ENCODE measurements at places on chromosomes 3 and 15. TPM values are rescaled to one million over a fixed set of nuclear protein-coding genes. Genes with fewer than 3 reads are reported as not detected.
A peak's percentile ranks its signal among the peaks of the same experiment; 100 is the strongest.

- no peaks in the 10 kb centered on the region for H3K36me3 ChIP-seq
- H3K4me1 ChIP-seq = peaks cover 12% of the 10 kb centered on the region
- no peak overlapping the region for H3K27ac ChIP-seq
- no peak for DNase-seq
- H3K27me3 ChIP-seq = no peaks in the 10 kb centered on the region
These were observed 416.8 kb upstream of the NAALADL2 start for GRCh38 chr3:174442302-174442682.

The COMMD4 gene
- total RNA-seq = 42.8 TPM

The DAZL gene
- not detected for total RNA-seq

DNA sequence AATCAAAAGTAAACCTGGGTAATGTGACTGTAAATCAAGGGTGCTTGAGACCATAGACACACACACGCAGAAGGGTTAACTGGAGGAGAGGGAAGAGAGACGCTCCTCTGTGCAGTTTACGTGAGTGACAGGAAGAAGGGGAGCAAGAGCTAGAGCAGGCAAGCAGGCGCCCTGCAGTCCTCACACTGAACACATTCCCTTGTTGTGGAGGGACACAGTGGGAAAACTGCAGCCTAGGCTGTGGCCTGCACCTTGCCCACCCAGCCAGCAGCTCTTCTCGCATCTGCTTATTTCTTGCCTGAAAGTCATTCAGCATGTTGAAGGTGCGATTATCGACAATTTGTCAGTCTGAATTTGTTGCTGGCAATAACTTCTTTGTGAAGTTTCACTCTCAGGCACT, 24.2 kb downstream of the SOX2 start:
- H3K36me3 ChIP-seq = no peaks in the 10 kb centered on the region
- no peaks in the 10 kb centered on the region for H3K27me3 ChIP-seq
- no peak overlapping the region for H3K4me3 ChIP-seq
- H3K4me1 ChIP-seq = no peaks in the 10 kb centered on the region

DNA sequence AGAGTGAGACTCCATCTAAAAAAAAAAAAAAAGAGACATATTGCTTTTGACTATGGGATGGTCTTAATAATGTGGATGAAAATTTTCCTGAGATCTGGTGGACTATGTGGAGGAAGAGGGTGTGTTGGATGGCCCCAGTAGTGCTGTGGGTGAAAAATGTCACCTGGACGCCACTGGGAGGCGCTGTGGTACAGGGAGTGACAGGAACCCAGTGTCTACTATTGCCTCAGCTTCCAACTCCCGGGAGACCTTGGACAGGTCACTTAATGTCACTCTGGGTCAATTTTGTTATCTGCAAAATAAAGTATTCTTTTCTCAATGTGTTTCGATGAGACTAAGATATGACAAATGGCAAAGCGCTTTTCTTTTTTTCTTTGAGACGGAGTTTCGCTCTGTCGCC, 27.7 kb upstream of the DCP1A start:
- H3K4me3 ChIP-seq = no peak overlapping the region
- no peaks in the 10 kb centered on the region for H3K4me1 ChIP-seq
- peak; percentile 84 for DNase-seq
- no peaks in the 10 kb centered on the region for H3K36me3 ChIP-seq

The ROBO1 gene
- 4.3 TPM for total RNA-seq

DNA sequence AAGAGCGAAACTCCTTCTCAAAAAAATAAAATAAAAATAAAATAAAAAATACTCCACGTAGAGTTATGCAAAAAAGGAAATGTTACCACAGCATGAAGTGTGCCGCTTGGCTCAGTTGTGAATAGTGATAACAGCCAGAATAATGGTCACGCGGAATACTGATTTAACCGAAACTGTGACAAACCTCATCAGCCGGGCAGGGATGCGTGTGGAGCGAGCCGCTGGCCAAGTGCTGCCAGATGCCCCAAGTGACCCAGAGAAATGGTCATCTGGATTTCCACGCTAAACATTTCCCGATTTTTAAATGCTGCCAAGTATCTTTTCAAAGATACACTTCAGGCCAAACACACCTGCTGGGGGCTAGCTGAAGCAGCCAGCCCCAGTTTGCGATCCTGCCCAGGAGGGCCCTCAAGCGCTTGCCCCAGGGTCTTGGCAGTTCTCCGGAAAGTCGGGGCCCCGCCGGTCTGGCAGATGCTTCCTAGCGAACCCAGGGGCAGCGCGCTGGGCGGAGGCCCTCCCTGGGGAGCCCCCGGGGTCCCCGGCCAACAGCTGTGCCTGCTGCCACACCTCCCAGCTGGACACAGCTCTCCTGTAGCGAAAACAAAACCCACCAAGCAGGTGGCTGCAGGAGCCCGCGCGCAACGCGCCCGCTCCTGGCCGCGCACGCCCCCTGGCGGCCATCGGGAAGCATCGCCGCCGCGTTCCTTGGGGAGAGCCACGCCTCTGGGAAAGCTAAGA, 35.1 kb downstream of the CMTM6 start:
- H3K27ac ChIP-seq = no peak overlapping the region
- peaks cover 21% of the 10 kb centered on the region for H3K4me1 ChIP-seq
- H3K27me3 ChIP-seq = no peaks in the 10 kb centered on the region
- DNase-seq = peak; percentile 78

DNA sequence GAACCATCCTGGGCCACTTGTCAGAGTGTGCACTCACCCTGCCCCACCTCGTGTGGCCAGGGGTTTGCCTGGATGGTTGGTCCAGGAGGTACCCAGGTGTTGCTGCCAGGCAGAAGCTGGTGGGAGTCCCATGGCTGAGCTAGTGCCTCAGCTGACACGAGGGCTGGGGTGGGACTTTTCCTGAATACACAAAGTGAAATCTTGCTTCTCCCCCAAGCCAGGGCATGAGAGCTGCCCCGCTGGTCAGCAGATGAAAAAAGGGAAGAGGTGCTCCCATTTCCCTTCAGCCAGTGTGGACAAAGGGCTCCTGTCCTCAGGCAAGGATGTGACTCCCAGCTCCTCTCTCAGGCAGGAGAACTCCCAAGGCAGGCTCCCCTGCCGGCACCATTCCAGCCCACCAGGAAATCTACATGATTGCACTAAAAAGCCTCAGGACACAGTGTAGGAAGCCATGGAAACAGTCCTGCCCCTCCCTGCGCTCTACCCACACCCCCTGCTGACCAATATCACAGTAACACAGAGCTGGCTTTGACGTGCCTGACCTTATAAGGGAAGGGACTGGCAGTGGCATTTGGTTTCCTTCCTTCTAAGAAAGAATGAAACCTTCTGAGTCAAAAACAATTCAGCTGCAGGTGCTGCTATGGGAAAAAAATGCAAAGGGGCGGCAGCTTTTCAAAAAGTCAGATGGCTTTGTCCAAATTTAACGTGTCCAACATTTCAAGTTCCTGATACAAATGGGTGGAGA, 33.9 kb downstream of the MYO5C start:
- no peak overlapping the region for H3K27ac ChIP-seq
- no peaks in the 10 kb centered on the region for H3K4me1 ChIP-seq
- H3K27me3 ChIP-seq = no peaks in the 10 kb centered on the region
- no peak for DNase-seq

GRCh38 chr3:157384491-157384890, 52.2 kb upstream of the PTX3 start:
- H3K4me1 ChIP-seq = no peaks in the 10 kb centered on the region
- H3K36me3 ChIP-seq = no peaks in the 10 kb centered on the region
- H3K4me3 ChIP-seq = no peak overlapping the region

DNA sequence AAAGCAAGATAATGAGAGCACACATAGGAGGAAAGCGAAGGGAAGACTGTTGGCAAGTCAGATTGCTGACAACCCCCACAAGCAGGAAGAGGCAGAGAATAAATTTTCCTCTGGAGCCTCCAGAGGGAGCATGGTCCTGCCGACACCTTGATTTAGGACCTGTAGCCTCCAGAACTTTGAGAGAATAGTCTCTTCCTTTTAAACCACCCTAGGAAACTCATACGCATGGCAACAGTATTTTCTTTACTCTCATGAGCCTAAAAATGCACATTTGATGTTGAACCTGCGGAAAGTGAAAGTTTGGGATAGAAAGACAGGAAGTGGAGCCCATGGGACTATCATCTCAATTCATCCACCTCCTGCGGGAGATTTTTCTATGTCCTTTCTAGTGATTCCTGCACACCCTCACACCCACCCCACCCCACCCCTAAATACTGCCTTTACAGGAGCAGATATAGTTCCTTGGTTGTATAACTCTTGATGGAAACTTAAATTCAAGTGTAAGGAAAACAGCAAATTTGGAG, 116.7 kb upstream of the LPP start:
- H3K36me3 ChIP-seq = no peaks in the 10 kb centered on the region
- no peaks in the 10 kb centered on the region for H3K27me3 ChIP-seq
- H3K27ac ChIP-seq = peak overlapping the region; percentile 70
- peak; percentile 40 for DNase-seq
- peak overlapping the region; percentile 36 for H3K4me3 ChIP-seq

- H3K4me1 ChIP-seq = no peaks in the 10 kb centered on the region
- no peaks in the 10 kb centered on the region for H3K27me3 ChIP-seq
- no peak overlapping the region for H3K4me3 ChIP-seq
- H3K27ac ChIP-seq = no peak overlapping the region
These were observed 34.0 kb downstream of the MINDY2 start for GRCh38 chr15:58805095-58805494.

DNA sequence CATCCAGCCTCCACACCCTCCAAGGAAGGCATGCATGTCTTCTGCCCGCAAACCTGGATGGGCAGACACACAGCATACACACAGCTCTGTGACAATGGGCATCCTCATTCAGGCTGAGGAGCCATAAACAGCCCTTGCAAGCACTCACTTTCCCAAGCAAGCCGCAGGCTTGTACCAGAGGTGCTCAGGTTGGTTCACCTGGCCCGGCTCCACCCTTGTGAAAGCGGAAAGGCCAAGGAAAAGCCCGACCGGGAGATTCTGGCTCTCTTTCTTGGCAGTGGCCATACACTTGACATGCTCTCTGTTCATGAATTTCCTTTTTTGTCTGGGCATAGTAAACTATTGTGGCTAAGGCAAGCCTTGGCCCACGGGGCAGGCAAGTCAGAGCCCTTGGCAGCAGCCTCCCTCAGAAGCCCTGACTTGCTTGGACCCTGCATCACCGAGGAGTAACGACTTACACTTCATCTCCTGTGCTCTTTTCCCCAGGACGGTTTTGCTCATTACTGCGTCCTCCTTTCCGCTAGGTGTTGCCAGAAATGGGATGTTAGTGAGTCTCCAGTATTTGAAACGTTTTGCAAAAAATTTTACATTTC, 74.6 kb upstream of the BNC1 start:
- H3K27ac ChIP-seq = no peak overlapping the region
- no peak overlapping the region for H3K4me3 ChIP-seq
- no peaks in the 10 kb centered on the region for H3K4me1 ChIP-seq
- H3K27me3 ChIP-seq = no peaks in the 10 kb centered on the region
- H3K36me3 ChIP-seq = no peaks in the 10 kb centered on the region

DNA sequence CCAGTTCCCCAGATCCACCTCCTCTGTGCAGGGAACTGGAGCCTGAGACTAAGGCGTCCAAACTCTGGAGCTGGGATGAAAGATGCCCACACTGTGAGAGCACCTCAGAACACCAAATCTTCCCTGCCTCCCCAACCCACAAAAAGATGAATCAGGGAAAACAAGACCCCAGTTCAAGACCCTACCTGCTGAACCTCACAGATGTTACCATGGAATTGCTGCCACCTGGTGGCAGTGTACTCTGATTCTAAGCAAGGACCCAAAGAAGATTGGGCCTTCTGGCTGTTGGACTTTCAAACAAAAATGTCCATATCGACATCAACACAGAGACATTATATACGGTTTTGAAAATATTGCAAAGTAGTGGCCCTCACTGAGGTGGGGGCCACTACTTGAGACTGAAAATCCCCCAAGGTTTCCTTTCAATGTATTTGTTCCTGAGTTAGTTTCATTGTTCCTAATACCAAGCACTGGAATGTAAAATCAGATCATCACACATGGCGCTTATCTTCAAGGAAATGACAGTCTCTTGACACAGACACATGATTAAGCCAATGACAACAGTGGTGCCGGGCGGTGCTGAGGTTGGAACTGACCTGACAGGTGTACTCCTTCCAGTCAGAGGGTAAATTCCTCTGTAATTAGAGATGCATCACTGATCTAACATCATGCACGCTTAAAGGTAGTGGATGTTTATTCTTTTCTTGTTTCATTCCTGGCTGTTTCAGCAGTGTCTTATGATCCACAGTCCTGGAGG, 67.6 kb downstream of the SLC6A11 start:
- DNase-seq = peak; percentile 47
- H3K27me3 ChIP-seq = no peaks in the 10 kb centered on the region
- H3K4me3 ChIP-seq = no peak overlapping the region
- no peak overlapping the region for H3K27ac ChIP-seq

DNA sequence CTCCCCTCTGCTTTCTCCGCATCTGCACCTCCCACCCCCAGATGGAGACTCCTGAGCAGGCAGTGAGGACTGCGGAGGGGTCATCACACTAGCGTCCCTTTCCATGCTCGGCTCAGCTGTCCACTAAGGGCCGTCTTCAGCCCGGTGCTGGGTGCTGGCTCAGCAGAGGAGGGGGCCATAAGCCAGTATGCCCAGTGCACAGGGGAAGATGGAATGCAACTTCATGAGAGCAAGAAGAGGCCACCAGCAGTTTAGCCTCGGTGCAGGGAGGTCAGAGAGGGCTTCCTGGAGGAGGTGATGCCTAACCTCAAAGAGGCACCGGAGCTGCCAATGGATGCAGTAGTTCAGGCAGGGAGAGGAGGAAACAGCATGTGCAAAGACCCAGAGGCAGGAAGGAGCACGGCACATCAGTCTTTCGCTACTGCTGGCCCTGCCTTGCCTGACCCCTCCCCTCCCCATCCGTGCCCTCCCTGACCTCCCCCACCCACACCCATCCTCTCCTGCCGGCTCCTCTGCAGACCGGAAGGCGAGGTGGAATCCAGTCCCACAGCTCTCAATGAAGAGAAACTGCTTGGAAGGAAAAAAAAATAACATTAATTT, 15.2 kb upstream of the PLXND1 start:
- no peak overlapping the region for H3K27ac ChIP-seq
- peaks cover 3% of the 10 kb centered on the region for H3K4me1 ChIP-seq
- H3K27me3 ChIP-seq = no peaks in the 10 kb centered on the region
- DNase-seq = peak; percentile 51

DNA sequence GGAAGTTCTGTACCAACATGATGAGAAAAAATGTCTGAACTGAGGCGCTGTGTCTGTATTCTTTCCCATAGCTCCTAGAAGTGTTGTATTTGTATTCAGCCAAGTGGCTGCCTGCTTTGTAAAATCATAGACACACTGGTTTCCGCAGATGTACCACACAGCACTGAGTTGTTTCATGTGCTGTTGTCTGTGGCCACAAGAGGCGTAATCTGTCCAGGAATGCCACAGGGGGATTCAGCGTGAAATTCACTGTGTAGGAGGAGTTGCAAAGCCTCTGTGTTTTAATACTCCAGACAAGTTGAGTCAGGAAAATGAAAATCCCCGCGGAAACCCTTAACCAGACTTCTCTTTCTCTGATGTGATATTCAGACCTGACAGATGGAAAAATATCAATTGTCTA, 462.2 kb downstream of the NSUN3 start:
- no peak overlapping the region for H3K4me3 ChIP-seq
- H3K27ac ChIP-seq = peak overlapping the region; percentile 81
- peaks cover 20% of the 10 kb centered on the region for H3K4me1 ChIP-seq
- DNase-seq = peak; percentile 63
- no peaks in the 10 kb centered on the region for H3K36me3 ChIP-seq

The UBL7 gene
- 18.0 TPM for total RNA-seq

The CPNE9 gene
- not detected for total RNA-seq

Data from right lobe of liver (tissue), 6 donors.